NCI-H510A (cell line): ENCODE measurements at places on chromosomes 2 and 18.
A peak's percentile ranks its signal among the peaks of the same experiment; 100 is the strongest.

- DNase-seq, result no peak
These were observed 50.3 kb upstream of the GREB1L start for GRCh38 chr18:21191596-21192307.

DNA sequence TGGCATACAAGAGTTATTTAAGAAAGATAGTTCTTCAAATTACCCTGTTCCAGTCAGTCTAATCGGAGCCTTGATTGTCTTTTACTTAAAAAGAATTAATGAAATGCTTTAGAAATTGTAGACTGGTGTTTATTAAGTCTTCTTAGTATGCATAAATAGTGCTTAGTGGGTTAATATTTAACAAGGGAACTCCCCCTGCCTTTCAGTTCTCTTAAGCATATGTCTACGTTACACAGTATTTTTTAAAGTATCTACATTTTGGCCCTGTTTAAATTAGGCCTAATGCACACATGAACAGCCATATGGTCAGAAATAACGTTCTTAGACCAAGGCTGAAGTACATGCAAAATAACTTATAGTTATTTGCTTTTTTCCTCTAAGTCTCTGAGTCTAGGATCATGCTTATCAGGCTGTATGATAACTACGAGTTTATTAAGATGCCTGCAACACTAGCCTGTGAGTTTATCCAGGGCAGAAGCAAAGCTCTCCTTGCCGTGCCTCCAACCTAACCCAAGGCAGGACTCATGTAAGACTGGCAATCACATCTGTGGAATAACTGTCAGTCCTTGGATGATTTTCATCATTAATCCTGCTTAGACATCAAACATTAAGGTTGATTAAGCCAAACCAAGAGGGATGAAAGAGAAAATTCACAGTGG, 6.7 kb downstream of the BCL2 start:
- DNase-seq, result no peak

DNA sequence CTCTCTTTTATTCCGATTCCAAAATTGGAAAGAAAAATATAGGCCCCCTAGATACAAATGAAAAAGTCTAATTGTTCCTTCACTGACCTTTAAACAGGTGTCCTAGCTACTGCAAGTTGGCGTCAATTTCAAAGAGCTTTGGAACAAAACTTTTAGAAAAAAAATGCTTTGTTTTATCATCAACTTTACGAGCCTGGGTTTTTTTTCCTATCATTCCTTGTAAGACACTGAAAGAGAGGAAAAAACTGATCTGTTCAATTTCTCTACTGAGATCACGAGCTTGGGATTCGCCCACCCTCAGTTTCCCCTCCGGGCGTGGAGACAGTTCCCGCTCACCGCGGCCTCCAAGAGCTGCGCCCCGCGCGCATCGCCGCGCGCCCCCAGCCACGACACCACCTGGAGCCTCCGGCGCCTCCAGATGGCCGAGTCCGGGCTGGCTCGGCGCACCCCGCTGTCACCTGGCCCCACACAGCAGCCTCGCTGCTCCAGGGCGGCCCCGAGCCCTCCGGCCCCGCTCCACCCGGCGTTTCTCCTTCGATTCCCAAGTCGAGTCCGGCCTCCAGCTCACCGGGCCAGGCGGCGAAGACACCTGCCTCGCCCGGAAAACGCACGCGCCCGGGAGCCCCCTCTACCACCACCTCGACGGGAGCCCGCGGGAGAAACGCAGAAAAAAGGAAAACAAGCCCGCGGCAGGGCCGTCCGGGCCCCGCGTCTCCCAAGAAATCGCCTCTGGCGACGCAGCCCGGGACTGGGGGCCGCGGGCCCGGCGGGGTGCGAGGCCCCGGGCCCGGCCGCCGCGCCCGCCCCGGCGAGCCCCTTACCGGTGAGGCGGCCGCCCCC, 656 bp downstream of the TBC1D8 start:
- DNase-seq, result no peak

- no peak for DNase-seq
These were observed 17.7 kb downstream of the PHOSPHO2 start for GRCh38 chr2:169711751-169712509.

GRCh38 chr2:59151805-59152204, 910.7 kb upstream of the FANCL start:
- no peak for DNase-seq

DNA sequence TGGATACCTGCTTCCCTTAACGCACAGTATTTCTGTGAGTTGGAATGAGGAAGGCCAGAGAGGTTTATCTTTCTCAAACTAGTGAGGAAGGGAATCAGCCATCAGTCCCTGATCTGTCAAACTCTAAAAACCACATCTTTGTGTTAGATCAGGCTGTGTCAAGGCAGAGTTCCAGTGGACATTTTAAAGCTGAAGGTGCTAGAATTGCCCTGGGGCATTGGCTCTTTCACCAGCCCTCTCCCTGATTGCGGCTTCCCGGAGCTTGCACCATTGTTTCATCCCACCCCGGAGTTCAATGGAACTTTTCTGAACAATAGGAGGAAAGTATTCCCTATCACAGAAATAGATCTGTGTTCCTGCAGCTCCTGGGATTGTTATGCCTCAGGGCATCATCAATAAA, 110.2 kb downstream of the RNF144A start:
- DNase-seq, result no peak

GRCh38 chr2:226798422-226799210, 1.0 kb downstream of the IRS1 start:
- DNase-seq, result no peak

- no peak for DNase-seq
These were observed 183.3 kb downstream of the ARL4C start for GRCh38 chr2:234313558-234313957.

GRCh38 chr18:76468345-76469304, 26.4 kb downstream of the ZNF516 start:
- no peak for DNase-seq

DNA sequence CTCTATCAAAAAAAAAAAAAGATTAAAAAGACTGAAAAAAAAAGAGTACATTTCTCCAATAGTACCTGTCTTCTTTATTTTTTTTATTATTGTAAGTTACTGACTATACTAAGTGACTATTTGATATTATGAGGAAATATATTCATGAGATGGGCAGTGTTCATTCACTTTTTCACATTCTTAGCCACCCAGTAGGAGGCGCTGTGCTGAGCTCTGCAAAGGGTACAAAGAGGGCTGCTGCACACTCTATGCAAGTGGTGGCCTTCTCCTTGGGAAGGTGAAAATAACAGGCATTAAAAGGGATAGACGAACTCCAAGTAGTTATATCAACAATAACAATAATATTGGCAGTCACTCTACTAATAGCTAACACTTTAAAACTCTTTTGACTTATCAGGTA, 1034.9 kb upstream of the FANCL start:
- DNase-seq, result no peak

GRCh38 chr2:191866195-191866594, 19.3 kb upstream of the CAVIN2 start:
- no peak for DNase-seq

DNA sequence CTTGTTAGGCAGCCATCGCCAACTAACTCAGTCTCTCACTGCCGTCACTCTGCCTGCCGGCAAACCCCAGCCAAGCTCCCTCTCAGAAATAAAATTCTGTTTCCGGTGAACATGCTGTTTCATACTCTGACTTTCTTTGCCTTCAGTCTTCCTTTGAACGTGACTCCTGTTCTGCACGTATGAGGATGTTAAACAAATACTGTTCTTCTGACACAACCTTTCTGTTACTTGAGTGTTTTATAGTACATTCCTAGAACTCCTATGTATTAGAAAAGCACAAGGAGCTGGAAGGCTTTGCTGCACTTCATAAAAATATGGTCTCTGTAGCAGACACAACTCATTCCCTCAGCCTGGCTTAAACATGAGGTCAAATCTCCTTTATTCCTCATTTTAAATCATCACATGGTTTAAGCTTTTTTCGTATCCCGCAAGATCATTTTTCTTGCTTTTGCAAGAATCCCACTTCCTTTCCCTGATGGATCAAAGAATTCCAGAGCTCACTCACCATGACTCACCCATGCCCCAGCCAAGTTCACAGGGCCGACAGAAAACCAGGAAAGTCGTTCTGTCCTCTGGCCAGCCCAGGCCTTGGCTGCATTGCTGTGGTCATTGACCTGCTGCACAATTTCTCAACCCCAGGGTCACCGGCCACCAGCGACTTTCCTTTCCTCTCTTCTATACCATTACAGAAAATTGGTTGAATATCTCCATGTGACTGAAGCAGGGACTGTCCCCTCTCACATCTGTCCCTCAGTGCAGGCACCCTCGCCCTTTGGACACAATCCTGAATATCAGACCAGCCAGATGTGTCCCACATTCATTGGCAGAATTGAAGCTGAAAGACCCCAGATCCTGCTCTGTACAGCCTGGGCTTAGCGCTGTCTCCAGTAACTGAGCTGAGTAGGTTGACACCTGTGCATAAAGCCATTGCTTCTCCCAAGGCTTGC, 183.1 kb upstream of the ARL4C start:
- no peak for DNase-seq

DNA sequence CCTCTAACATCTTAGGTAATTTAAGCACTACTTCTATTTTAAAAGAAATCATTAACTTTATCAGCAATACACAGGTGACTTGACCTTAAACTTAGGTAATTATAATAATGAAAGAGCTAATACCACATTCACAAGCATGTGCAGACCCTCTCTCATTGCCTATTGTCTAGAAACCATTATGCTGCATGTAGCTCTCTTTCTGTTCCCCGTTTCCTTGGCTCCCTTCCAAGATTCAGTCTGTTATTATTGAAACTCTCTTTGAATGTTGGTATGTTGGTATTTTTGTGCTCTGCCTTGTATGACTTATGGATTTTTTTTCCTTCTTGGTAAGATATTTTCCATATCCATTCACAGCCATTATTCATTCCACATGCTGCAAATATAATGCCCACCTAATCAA, 201.2 kb downstream of the CDCA7 start:
- DNase-seq, result peak; percentile 13

GRCh38 chr2:98488252-98488651, 43.6 kb downstream of the INPP4A start:
- no peak for DNase-seq

DNA sequence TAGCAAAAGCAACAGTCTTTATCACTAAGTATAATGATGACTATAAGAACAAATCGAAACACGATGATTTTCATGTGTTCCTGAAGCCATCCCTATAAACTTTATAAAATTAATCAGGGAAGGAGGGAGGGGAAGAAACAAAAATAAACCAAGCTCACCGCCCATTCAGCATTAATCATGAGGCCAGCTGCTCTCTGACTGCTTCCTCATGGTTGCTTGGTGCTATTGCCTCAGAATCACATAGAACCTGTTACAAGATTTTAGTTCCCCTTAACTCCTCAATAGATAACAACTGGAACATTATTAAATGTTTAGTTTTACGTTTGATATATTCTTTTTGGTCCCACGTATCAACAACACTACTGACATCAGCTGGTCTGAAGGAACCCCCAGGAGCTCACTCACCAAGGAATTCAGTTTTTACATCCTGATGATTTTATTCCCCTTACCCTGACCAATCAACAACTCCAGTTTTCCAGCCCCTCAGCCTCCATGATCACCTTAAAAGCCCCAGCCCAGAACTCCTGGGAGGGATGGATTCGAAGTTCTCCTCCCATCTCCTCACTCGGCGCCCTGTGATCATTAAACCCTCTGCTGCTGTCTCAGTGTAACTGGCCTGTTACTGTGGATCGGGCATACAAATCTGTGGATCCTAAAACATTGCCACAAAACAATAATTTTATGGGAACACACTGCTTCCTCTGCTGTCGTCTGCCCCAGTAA, 10.6 kb upstream of the HNRNPLL start:
- no peak for DNase-seq

DNA sequence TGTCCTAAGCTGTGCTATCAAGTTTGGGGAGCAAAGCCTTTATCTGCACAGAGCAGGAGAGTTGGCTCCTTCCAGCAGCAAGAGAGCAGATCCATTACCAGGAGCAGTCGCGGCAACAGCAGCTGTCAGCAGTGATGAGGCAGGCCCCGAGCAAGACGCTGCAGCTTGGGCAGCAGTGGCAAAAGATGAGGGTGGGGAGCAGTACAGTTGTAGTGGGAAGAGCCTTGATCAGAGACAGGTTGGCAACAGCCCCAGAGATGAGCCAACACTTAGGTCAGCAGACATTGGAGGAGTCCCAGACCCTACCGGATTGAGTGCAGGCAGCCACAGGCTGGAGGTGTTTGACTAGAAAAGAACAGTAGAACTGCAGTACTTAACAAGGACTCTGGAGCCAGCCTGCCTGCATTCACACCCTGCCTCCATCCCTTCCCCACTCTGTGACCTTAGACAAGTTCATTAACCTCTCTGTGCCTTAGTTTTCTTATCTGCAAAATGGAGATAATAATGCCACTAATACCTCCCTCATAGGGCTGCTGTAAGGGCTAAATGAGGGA, 117.1 kb upstream of the SERTAD2 start:
- no peak for DNase-seq

DNA sequence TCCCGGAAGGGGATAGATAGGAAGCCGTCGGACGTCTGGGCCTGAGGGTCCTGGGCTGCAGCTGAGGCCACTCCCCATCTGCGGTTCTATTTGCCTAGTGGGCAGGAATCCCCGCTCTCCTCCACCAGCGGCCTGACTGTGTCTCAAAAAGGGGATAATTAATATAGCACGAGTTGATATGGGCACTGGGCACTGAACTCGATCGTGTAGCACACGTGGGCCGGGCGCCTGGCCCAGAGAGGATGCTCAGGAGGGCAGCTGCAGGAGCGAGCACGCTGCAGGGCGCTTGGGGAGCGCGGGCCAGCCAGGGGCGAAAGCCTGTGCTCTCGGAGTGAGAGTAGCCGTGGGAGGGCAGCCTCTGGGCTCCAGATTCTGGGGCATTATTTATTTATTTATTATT, 8.8 kb upstream of the GBX2 start:
- no peak for DNase-seq

- no peak for DNase-seq
These were observed 290.1 kb downstream of the CLIP4 start for GRCh38 chr2:29405266-29405665.

- DNase-seq, result no peak
These were observed 219.4 kb upstream of the ARL4C start for GRCh38 chr2:234716271-234716670.

- no peak for DNase-seq
These were observed 562 bp downstream of the ANKMY1 start for GRCh38 chr2:240557101-240557751.

DNA sequence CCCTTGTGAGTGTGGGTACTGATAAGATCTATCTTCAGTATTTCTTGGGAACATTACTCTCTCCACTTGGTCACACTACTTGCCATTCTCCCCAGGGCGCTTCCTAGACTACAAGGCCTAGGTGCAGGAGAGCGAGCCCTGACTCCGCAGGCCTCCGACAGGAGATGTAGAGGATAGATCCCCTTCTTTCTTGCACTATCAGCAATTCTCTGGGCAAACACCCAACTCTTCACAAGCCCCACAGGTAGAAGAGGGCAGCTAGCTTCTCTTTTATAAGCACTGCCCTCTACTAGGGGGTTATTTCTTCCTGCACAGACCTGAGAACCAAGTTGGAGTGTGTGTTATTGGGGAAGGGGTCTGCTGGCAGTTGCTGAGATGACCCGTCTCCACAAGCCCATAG, 10.7 kb upstream of the RMDN2 start:
- DNase-seq, result no peak
